NCI-H2029 (cell line): ENCODE measurements at places on chromosomes 2 and 18.

- DNase-seq, result no peak
Measured at GRCh38 chr18:49006641-49007454, 56.1 kb upstream of the SMAD7 start.

DNA sequence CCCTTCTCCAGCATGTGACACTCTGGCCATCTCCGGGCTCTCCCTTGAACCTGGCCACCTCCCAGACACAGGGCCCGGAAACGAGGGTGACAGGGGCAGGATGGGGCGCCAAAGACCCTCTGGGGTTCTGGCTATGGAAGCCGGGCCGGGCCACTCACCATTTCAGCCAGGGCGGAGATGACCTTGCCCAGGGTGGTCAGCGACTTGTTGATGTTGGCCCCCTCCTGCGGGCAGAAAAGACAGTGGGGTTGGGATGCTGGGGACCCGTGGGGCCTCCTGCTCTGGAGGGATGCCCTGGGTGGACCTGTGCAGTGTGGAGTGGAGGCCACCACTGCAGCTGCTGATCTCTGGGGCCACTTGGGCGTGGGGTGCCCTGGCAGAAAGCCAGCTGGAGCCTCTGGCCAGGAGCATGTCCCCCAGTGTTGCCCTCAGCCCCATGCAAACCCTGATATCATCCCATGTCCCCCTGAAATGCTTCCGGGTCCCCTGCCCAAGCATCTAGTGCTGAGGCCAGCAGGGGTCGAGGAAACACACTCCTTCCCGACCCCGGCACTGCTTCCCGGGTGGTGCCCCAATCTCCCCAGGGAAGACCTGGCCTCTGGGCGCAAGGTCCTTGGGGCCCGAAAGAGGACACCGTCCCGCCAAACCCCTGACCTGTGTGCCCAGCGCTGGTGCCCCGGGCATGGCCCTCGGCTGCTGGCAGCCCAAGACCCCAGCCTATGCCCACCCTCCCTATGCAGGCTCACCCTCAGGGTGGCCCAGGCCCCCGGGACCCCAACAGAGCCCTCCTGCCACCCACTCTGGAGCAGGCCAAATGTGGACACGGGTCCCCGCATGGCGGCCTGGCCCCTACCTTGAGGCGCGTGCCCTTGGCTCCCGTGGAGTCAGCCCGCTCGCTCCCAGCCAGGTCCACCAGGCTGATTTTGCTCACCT is 36.9 kb downstream of the KIF1A start:
- DNase-seq, result no peak

DNA sequence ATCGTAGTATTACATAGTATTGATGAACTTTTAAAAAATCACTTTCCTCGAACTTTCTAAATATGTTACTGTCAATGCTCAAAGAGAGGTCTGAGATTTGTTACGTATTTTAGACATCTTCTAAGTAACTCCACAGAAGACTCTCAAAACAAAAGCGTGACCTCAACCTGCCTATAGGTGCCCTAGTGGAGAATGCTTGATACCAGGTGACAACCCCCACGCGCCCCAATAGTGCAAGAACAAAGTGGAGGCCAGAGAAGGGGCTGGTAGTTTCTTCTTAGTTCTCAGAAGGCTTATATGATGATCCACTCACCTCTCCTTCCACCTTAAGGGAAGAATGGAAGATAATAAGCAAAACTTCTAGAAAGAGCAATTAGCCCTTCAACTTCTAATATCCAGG is 102.6 kb downstream of the ANKRD44 start:
- no peak for DNase-seq

- DNase-seq, result no peak
Measured at GRCh38 chr2:191983591-191983990, 136.7 kb upstream of the CAVIN2 start.

GRCh38 chr18:58603375-58604067 is 25.4 kb downstream of the ALPK2 start:
- DNase-seq, result no peak

- DNase-seq, result no peak
Measured at GRCh38 chr18:13562494-13563029, 163.8 kb downstream of the FAM210A start.

DNA sequence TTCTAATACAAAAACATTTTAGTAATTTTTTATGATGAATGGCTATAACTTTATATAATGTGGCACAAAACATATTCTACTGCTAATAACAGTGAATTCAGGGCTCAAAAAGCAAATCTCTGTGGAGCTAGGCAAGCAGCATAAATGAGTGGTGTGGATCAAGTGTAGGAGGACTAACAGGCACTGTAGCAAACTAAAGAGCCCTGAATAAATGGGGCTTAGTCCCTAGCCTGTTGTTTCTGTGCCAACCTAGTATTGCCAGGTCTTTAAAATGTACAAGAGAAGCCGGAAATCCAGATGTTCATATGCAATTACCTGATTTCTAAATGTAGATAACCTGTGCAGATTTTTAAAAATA is 18.5 kb downstream of the REL start:
- DNase-seq, result no peak

DNA sequence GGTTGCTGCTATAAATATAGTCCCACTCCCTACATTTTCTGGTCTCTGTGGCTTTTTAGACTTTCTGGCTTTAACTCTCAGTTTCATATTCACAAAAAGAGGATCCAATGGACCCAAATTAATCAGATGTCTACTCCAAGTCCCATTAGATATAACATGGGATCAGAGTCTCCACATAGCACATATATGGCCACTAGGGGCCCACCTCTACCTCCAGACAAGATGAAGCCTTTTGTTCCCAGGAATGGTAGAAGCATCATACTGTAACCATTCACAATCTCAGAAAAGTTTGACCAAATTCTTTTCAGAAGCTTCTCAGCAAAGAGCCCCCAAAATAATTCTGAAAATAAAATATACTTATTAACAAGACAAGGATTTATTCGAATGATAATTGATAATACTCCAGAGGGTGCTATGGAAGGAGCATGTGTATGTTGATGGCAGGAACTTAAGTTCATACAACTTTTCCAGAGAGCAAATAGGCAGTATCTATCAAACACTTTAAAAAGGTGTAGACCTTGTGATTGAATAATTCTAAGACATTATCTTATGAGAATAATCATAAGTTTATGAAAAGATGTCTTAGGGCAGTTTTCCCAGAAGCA is 382.3 kb upstream of the CRIM1 start:
- no peak for DNase-seq

- no peak for DNase-seq
Measured at GRCh38 chr2:211248841-211249240, 692.4 kb downstream of the CPS1 start.

- DNase-seq, result no peak
Measured at GRCh38 chr2:162929571-162929970, 91.0 kb upstream of the KCNH7 start.

- DNase-seq, result no peak
Measured at GRCh38 chr2:37764739-37765138, 93.3 kb upstream of the CDC42EP3 start.

DNA sequence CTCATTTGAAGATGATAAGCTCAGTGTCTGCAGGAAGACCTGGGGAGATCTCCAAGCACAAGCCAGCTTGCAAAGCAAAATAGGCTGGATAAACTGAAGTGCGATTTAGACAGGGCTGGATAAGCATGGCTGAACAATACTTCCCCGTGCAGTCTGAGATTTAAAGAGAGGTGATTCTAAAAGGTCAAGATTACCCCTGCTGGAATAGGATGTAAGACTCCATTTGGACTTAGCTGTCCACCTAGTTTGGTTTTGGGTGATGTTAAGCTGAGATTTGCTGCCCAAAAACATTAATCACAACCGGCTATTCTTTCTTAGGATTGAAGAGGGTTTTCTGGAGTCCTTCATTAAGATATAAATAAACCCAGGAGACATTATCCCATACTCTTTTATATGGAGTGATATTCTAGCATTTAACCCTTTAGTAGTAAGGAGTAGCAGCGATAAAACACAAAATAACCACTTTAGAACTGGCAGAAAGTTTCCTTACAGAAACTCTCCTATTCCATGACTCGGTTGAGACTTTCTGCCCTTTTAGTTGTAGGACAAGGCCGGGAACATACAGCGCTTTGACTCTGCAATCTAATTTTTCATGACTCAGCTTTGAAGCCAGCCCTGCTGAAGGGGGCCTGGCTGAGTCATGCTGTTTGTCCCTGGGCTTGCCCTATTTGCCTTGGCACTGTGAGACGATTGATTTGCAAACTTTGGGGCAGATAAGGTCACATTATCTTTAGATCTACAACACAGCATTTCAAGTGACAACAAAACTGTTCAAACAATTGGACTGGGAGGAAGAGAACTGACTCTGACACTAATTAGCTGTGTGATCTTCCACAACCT is 238.2 kb downstream of the GCA start:
- peak; percentile 86 for DNase-seq

DNA sequence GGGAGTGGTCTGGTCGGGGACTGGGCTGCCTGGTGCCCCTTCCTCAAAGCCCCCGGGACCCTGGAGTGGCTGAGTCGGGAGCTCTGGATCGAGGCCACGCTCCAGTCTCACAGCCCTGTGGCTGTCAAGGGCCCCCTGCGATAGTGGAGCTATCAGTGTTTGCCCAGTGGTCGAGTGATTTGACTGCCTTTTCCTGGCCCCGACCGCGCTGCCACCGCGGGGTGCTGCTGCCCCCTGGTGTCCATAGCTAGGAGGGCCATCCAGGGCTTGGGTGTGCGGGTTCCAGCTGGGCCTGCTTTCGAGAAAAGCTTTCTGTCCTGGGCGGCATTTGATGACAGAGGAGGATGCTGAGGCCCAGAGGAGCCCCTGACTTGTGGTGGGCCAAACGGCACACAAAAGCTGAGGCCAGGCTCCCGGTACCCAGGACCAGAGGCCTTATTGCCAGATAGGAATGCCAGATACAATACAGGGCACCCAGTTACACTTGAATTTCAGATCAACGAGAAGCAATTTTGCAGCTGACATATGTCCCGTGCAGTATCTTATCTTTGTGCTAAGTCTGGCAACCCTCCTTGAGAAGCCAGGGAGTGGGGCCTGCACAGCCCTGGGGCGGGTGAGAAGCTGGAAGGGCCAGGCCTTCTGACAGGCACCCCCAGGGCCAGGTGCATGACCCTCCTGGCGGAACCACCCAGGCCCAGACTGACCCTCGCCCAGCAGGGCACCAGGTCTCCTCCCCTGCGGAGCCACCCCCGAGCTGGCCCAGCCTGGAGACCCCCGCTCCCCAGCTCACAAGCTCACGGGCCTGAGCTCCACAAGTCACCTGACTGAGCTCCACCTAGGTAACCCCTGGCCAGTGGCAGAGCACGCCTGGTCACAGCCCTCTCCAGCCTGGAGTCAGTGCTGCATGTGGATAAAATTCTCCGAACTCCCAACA is 13.0 kb downstream of the ODC1 start:
- peak; percentile 67 for DNase-seq

DNA sequence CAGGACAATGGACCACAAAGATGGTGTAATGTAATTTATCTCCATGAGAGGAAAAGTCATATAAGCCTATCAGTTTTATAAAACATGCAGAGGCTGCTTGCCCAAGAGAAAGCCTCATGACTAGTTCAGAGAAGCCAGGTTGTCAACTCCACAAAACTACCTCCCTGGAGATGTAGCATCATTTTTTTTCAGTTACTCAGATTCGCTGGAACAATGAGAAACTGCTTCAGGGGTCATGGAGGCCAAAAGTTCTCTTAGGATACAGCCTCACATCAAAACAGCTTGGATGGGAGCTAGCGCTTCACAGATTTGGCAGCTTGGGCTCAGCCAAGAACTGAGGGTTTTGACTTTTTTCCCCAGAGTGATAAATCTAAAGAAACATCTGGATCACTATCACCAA is 263.5 kb downstream of the INSIG2 start:
- no peak for DNase-seq

DNA sequence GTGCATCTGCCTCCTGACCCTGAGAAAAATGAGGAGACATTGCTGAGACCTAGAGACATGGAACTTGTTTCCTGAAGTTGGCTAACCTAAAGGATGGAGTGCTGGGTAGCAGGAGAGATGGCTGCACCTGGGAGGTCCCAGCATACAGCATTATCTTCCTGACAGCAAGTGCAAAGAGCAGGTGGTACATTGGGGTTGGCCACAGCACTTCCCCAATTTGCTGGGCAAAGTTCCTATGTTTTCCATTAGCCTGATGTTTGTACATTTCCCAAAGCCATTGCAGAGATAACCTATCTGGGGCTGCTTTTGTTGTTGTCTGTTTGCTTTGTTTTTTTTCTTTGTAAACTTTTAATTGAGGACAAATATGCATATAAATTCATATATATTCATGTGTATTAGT is 296.7 kb downstream of the HRH4 start:
- DNase-seq, result no peak

- DNase-seq, result no peak
Measured at GRCh38 chr2:123086613-123087385, 938.3 kb upstream of the CNTNAP5 start.

DNA sequence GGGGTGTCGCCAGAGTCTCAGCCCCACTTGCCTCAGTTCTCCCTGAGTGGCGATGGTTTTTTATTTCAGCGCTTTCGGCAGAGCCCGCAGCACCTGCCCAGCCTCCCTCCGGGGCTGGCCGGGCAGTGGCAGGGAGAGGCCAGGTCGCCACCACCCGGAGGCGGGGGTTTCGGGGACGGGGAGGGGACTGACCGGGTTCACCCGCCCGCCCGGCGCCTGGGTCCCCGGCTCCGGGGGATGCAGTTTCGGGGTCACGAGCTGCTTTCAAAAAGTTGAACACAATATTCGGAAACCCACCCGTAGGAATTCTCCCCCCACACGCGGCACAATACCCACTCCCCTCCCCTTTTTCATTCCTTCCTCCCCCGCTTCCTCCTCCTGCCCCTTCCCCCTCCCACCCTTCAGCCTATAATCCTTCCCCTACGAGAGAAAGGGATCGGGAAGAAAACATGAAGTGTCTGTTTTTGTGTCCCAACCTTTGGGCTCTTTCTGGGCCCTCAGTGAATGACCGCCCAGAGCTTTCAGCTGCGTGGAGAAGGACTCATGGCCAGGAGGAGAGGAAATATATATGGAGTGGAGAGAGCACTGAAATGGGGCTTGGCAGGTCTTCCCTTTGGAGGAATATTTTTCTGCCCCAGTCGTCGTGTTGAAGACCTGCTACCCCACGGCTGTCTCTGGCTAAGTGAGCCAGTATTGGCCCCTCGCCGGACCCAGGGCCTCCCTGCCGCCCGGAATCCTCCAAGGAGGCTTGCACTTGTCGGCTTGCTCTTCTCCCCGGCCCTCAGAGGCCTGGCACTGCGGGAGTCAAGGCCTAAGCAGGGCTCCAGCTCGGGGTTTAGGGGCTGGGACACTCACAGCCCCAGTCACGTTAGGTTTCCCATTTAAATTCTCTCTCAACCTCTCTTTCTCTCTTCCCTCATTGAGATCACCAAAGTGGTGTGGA is 2.1 kb upstream of the SIX3 start:
- DNase-seq, result no peak

GRCh38 chr18:22559414-22560274 is 141.9 kb upstream of the CTAGE1 start:
- DNase-seq, result no peak

DNA sequence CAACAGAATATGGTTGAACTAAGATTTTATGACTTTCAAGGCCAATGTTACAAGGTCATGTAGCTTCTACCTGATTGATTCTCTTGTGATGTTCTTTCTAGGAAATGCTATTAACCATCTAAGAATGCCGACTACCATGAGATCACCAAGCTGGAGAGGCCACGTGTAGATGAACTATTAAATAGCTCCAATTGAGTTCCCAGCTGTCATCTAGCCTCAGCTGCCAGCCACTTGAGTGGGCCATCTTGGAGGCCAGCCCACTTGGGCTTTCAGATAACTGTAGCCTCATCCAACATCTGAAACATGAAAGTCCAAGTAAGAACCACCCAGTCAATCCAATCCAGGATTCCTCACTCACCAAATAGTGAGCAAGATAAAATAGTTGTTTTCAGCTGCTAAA is 376.9 kb upstream of the TMEFF2 start:
- DNase-seq, result no peak

- DNase-seq, result no peak
Measured at GRCh38 chr2:69743847-69744264, 1.9 kb downstream of the ANXA4 start.

GRCh38 chr2:232240906-232241305 is 137.6 kb upstream of the ALPP start:
- DNase-seq, result no peak
